ENCODE measurements at places on chromosomes 6 and 20.

DNA sequence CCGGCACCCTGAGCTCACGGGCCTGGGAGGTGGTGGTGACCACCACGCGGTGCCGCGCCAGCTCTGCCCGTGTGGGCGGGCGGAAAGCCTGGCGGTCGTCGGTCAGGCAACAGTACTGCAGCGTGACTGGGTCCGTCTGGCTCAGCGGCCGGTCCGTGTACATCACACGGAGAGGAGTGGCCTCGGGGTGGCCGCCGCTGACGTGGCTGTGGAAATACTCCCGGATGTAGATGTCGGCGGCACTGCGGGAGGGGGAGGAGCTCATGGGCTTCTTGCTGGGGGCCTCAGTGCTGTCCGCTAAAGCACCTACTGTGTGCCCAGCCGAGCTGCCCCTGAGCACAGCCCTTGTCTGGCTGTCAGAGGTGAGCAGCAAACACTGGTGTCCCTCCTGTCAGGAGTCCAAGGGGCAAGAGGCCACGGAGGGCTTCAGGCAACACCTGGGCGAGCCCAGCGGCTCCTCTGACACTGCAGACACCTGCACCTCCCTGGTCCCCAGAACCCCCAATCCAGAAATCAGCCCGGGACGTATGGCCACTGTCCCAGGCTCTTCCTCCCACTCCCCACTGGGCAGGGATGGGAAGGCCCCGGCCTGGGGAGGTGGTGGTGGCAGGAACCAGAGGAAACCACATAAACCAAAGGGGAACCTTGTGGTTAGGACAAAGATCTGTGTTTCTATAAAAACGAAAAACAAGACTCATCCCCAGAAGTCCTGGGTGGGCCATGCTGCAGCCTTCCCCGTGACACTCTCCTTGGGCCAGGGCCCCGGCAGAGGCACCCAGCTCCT lies 6.5 kb downstream of the HELZ2 start:
- no peak for DNase-seq

DNA sequence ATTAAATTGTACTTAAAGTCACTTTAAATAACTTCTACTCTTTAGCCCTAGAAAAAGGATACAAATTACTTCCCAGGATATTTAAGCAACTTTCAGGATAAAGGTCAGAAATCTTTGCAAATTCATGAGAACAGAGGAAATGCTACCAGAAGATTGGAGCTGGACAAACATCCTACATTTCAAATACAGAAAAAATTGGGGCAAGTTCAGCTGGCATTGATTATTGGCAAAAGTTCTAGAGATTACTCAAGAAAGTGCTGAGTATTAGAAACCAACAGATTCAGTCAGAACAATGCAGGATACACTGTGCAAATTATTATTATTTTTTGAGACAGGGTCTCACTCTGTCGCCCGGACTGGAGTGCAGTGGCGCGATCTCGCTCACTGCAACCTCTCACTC lies 6.0 kb downstream of the SLC22A23 start:
- DNase-seq, result no peak

GRCh38 chr6:90351696-90352095 lies 55.1 kb upstream of the BACH2 start:
- no peak for DNase-seq

DNA sequence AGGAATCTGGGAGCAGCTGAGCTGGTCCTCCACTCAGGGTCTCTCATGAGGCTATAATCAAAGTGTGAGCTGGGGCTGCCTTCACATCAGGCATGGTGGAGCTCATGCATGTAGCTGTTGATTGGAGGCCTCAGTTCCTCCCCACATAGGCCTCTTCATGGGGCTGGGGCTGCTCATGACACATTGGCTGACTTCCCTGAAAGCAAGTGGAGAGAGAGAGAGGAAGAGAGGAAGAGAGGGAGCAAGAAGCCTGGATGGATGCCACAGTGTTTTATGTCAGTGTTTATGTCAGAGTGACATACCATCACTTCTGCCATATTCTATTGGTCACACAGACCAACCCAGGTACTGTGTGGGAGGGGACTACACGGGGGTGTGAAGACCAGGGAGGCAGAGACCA lies 43.8 kb downstream of the EYA2 start:
- DNase-seq, result no peak

DNA sequence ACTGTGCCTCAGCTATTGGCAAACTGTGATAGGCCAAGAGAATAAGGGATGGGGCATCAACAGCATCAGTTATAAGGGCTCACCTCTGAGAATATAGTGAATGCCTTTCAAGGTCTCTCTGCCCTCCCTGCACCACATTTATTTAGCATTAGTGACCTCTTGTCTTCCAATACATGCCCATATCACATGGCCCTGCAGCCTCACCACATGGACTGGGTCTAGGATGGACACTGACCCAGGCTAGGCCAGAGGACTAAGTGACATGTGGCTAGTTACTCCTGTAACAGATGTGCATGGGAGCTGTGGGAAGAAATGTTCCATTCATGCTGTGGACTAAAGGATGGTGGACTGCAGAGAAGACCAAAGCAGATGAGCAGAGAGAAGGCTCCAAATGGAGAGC lies 3.2 kb upstream of the BTN2A2 start:
- no peak for DNase-seq

GRCh38 chr6:139236105-139236504 lies 55.7 kb downstream of the TXLNB start:
- no peak for DNase-seq

DNA sequence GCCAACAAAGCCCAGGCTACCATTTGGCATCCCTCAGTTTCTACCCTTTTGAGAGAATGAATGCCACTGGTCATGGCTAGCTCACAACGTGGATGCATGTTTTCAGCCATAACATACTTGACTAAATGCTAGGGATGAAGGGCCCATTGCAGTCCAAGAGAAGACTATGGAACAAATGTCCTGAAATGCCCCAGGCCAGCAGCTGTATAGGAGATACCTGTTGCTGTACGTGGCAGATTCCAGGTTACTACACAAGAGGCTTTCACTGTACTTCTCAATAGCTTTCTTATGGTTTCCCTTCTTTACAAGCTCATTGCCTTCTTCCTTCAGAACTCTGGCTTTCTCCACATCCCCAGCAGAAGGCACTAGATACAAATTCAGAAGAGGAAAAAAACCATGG lies 11.7 kb downstream of the TOMM34 start:
- no peak for DNase-seq

DNA sequence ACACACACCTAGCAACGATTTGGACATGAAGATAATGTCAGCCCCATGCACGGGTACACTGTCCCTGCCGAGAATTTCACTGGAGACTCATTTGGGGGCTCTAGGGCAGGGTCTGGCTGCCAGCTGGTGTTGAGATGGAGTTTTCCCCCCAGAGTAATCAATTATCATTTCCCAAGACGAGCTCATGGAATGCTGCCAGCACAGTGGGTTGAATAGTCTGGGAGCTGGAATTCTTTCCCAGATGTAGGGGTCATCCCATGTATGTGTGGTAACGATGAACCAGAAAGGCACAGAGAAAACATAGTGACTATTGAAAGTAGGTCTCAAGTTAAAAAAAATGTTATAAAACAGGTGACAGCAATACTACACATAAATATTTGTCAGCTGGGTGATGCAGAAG lies 579.9 kb downstream of the MAFB start:
- DNase-seq, result no peak

DNA sequence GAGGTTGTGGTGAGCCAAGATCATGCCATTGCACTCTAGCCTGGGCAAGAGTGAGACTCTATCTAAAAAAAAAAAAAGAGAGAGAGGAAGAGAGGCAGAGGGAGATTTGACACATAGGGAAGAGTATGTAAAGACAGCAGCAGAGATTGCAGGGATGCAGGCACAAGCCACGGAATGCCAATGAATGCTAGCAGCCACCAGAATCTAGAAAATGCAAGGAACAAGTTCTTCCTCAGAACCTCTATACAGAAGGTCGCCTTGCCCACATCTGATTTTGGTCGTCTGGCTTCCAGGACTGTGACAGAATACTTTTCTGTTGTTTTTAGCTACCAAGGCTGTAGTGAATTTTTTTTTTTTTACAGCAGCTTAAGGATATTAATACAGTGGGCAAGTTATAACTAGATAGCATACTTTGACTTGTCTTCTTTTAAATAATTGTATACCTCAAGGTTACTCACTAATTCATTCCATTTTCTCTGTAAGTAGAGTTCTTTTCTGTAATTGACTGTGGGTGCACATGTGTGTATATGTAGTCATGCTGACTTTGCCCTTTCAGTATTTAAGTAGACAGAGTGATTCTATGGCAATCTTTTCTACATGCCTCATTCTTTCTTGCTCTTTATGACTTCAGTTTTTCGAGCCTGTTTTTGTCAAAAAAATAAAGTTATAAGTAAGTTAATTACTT lies 402.2 kb downstream of the GJA1 start:
- no peak for DNase-seq

- no peak for DNase-seq
Observed at GRCh38 chr6:132272776-132273175, 128.5 kb downstream of the MOXD1 start.

- no peak for DNase-seq
Observed at GRCh38 chr6:44304282-44305199, 8.6 kb downstream of the AARS2 start.

DNA sequence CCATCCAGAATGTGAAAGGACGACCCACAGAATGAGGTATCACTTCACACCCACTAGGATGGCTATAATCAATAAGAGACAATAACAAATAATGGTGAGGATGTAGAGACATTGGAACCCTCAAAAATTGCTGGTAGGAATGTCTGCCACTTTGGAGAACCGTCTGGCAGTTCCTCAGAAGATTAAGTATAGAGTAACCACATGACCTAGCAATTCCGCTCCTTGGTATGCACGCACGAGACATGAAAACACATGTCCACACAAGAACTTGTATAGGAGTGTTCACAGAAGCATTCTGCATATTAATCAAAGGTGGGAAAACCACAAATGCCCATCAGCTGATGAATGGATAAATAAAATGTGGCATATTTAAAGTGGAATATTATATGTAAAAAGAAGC lies 100.6 kb downstream of the IRF4 start:
- no peak for DNase-seq

GRCh38 chr20:61538183-61538942 lies 286.3 kb downstream of the CDH4 start:
- DNase-seq, result no peak

DNA sequence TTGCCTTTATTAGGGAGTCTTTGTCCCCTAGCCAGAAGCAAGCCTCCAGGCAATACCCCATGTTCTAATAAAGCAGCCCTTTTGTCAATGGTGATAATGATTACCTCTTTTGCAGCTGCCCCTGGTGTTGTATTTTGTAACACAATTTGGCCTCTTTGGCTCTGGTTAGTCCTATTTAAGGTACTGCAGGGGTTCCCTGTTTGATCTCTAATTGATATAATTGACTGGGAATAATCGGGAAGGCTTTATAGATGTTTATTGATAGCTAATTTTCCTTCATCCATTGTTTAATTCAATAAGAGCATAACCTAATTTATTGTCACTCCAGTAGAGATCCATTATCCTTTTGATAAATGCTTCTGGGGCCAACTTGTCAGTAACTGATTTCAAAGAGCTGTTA lies 537.2 kb downstream of the PKHD1 start:
- no peak for DNase-seq

GRCh38 chr6:152648105-152648504 lies 10.9 kb upstream of the SYNE1 start:
- no peak for DNase-seq

- DNase-seq, result no peak
Observed at GRCh38 chr6:138655828-138656227, 117.7 kb upstream of the CCDC28A start.

DNA sequence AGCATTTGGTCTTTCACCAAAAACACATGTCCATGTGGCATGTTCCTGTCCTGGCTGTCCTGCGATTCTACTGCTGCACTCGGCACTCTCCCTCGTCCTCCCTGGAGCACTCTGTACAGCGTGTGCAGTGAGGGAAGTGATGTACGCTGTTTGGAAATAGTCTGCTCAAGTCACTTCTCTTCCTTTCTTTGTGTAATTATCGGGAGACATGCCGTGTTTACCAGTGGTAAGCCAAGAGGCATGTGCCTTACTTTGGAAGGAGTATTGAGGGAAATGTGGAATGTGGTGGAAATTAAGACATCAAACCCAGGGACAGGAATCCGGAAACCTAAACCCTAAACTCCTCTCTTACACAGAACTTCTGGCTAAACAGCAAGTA lies 268.5 kb upstream of the FOXQ1 start:
- no peak for DNase-seq

DNA sequence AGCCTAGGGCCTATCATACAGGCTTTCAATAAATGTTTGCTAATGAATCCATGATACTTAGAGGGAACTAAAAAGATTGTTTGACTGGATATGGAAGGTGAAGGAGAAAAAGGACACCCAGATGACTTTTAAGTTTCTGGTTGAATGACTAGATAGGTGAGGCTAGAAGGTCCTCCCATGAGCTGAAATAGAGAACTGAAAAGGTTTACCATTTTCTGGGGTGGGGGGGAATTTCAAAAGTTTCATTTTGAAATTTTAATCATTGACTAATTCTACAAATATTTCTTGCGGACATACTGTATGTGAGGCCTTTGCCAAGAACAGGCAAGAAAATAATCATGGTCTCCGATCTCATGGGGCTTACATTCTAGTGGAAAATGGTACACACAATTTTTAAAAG lies 17.9 kb upstream of the ZBTB2 start:
- no peak for DNase-seq

DNA sequence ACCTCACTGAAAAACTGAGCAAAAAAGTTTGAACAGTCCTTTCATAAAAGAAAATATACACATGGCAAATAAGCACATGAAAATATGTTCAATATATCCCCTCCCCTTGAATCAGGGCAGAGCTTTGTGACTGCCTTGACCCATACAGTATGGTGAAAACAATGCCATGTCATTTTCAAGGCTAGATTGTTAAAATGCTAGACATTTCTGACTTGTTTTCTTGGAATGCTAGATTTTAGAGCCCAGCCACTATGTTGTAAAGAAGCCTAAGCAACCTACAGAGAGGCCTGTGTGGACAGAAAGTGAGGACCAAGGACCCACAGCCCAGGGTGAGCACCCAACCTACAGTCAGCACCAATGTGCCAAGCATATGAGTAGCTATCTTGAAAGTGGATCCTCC lies 17.1 kb upstream of the ASF1A start:
- no peak for DNase-seq

DNA sequence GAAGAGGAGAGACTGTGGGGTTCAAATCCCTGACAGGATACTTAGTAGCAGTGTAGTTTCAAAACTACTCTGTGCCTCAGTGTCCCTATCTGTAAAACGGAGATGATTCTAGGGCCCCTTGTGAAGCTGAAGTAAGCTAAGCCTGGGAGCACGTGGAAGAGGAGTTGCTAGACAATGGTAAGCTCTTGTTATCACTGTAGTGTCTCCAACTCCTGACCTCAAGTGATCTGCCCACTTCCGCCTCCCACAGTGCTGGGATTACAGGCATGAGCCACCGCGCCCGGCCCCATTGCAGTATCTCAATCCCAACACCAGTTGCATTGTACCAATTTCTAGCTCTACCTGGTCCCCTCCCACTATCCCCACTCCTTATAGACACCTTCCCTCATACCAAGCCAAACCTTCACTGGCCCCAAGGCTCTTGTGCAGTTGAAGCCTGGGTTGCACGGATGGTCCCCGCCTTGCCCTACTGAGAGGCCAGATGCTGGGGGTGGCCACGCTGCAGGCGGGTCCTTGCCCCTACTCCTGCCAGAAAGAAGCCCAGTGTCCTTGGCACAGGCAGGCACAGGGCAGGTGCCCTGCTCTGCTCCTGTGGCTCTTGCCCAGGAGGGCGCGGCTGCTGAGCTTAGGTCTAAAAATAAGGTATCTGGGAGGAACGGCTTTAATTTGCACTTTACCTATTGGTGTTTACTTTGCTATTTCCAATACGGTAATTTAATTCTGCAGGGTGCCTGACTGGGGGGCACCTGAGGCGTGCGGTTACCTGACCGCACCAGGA lies 118.1 kb downstream of the VEGFA start:
- DNase-seq, result no peak

GRCh38 chr6:150966786-150967185 lies 101.3 kb downstream of the MTHFD1L start:
- no peak for DNase-seq

GRCh38 chr6:149925974-149926777 lies 3.3 kb upstream of the RAET1G start:
- no peak for DNase-seq

Data from stimulated activated CD8-positive, alpha-beta memory T cell treated with anti-CD3 and anti-CD28 coated beads, Interleukin-2, amount 100 ng/mL, for 1 hour (primary cell).